H7 (cell line): ENCODE measurements at places on chromosomes 12 and 14. TPM values are rescaled to one million over a fixed set of nuclear protein-coding genes. Genes with fewer than 3 reads are reported as not detected.
A peak's percentile ranks its signal among the peaks of the same experiment; 100 is the strongest.

DNA sequence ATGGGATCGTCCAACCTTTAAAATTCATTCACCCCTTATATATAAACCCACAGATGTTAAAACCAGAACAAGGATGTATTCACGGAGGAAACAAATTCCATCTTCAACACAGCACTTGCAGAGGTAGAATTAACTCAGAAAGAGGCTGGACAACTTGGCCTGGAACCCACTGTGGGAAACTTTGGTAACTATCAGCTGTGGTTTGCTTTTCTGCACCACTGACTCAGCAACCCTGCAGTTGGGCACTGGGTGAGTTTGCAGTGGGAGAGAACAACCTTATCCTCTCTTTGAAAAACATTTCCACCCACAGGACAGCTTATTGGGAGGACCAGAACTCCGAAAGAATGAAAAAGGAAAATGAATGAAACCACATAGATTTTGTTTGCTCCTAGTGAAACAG lies 66.3 kb downstream of the ZNF664 start:
- DNase-seq = no peak

GRCh38 chr12:22641353-22642053 lies 16.5 kb downstream of the ETNK1 start:
- no peak for DNase-seq

DNA sequence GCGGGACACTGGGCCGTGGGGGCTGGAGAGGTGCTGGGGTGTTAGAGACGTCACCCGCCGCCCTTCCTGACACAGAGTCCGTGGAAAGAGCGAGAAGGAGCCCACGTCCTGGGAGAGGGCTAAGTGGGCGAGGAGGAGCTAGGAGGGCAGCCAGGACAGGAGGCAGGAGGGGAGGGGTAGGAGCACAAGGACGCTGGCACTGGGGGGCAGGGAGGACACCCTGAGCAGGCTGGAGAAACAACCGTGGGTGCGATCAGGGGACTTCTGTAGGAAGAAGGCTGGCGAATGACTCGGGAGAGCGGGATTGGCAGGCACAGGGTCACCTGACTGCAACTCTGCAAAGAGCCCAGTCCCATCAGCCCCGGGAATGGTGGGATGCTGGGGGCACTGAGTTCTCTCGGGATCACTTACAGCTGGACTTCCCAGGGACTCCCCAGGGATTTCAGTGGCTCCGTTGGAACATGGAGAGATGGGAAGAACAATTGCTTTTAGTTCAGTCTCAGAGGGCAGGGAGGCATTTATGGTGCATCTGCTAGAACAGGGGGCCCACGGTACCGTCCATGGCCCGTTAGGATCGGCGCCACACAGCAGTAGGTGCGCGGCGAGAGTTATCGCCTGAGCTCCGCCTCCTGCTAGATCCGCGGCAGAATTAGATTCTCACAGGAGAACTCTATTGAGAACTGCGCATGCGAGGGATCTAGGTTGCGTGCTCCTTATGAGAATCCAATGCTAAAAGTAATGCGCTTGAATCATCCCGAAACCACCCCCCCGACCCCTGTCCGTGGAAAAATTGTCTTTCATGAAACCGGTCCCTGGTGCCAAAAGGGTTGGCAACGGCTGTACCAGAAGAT lies 24.3 kb downstream of the UBR7 start:
- DNase-seq = peak; percentile 54

GRCh38 chr12:120376009-120376408 lies 7.0 kb upstream of the MSI1 start:
- no peak for DNase-seq

GRCh38 chr12:12214635-12215131 lies 52.2 kb downstream of the LRP6 start:
- DNase-seq = no peak

GRCh38 chr12:6110006-6110405 lies 14.5 kb downstream of the VWF start:
- no peak for DNase-seq

GRCh38 chr12:89947437-89948270 lies 239.0 kb upstream of the ATP2B1 start:
- no peak for DNase-seq

GRCh38 chr12:23847857-23848256 lies 101.6 kb downstream of the SOX5 start:
- no peak for DNase-seq

GRCh38 chr12:102567031-102567985 lies 86.9 kb upstream of the IGF1 start:
- DNase-seq = no peak

- DNase-seq = no peak
These were observed 34.6 kb downstream of the LMNTD1 start for GRCh38 chr12:25518512-25518911.

DNA sequence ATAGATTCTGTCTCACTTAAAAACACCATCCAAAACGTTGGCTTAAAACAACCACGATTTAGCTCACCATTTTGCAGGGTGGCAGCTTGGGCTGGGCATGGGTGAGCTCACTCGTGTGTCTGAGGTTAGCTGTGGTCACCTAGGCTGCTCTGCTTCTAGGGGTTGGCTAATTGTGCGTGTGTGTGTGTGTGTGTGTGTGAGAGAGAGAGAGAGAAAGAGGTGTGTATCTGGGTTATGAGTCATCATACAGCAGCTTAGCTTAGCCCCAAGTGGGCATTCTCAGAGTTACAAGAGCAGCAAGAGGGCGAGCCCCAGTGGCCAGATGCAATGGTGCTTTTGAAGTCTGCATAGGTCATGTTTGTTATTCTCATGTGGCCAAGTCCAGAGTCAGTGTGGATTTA lies 6.0 kb downstream of the FBXW8 start:
- no peak for DNase-seq

DNA sequence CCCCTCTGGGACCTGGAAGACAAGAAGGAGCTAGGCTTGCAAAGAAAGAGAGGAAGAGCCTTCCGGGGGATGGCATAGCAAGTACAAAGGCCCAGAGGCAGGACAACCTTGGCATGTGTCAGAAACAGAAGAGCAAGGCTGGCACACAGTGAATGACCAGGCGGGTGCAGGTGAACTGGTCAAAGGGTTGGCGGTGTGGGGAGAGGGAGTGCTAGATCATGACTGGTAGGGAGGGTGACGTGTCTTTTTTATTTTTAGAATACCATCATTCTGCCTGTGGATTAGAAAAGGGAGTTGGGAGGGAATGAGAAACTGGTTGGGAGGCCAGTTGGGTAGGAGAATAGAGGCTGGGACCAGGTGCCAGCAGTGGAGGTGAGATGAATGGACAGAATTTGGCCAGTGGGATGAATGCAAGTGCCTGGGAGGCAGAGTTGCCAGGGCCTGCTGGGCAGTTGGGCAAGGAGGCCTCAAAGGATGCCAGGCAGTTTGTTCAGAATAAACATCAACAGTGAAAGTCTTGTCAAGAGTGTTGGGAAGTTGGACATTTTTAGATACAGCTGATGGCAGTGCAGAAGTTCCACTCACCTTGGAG lies 168.3 kb downstream of the CACNA1C start:
- DNase-seq = no peak

- no peak for DNase-seq
These were observed 305.4 kb downstream of the BCL11B start for GRCh38 chr14:98966475-98967162.

- no peak for DNase-seq
These were observed 92.1 kb downstream of the DNAH10 start for GRCh38 chr12:123854232-123854631.

GRCh38 chr14:45247427-45247826 lies 5.6 kb downstream of the MIS18BP1 start:
- DNase-seq = no peak

DNA sequence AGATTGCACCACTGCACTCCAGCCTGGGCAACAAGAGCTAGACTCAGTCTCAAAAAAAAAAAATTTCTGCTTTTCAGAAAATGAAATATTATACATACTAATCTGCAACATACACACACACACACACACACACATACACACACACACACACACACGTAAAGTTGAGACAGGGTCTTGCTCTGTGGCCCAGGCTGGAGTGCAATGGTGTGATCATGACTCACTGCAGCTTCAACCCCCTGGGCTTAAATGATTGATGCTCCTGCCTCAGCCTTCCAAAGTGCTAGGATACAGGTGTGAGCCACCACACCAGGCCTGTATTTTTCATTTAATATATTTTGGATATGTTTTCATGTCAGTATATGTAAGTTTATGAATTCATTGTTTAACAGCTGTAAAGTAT lies 18.8 kb upstream of the WDR20 start:
- DNase-seq = no peak

DNA sequence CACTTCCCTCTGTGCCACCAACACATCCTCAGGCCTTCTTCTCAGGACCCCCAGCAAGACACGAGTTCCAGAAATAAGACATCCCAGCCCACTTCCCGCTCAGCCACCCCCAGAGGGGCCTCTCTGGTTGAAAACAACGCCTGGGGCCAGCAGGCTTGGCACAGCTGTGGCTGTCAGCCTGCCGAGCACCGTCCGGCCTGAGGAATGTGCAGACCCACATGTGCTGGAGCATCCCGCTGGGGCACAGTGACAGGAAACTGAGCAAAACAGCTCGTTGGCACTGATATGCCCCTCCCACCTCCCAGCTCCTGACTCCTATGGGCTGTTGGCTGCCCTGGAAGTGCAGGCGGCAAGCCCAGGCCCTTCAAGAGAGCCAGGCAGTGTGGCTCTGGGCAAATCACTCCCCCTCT lies 1.4 kb downstream of the SYNE3 start:
- peak; percentile 78 for DNase-seq

- no peak for DNase-seq
These were observed 7.0 kb upstream of the TMEM120B start for GRCh38 chr12:121705514-121705913.

- DNase-seq = no peak
These were observed 36.0 kb downstream of the MAP3K9 start for GRCh38 chr14:70773182-70773862.

GRCh38 chr12:112418608-112419296 lies at the start of gene PTPN11:
Gene PTPN11 (plus strand): TSS chr12:112418947. CDS start chr12:112419112, 165 bp downstream.
- DNase-seq = peak; percentile 96

GRCh38 chr12:26118308-26118707 lies 6.5 kb downstream of the BHLHE41 start:
- no peak for DNase-seq

GRCh38 chr12:15679151-15679550 lies 110.0 kb downstream of the EPS8 start:
- DNase-seq = no peak

DNA sequence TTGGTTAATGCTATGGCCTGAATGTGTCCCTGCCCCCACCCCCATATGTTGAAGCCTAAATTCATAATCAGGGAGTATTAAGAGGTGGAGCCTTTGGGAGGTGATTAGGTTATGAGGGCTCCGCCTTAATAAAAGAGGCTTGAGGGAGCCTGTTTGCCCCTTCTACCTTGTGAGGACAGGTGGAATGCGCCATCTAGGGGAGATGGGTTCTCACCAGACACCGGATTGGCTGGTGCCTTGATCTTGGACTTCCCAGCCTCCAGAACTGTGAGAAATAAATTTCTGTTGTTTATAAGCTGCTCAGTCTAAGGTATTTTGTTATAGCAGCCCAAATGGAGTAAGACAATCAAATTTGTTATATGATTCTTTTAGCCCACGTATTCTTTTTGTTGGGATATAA lies 148.3 kb downstream of the PTCSC3 start:
- DNase-seq = peak; percentile 33

- no peak for DNase-seq
These were observed 150.9 kb downstream of the MED13L start for GRCh38 chr12:116126610-116127009.

- DNase-seq = no peak
These were observed 31.7 kb upstream of the NINJ2 start for GRCh38 chr12:694734-695503.

- peak; percentile 10 for DNase-seq
These were observed 251.1 kb upstream of the CAND1 start for GRCh38 chr12:67018105-67018504.

DNA sequence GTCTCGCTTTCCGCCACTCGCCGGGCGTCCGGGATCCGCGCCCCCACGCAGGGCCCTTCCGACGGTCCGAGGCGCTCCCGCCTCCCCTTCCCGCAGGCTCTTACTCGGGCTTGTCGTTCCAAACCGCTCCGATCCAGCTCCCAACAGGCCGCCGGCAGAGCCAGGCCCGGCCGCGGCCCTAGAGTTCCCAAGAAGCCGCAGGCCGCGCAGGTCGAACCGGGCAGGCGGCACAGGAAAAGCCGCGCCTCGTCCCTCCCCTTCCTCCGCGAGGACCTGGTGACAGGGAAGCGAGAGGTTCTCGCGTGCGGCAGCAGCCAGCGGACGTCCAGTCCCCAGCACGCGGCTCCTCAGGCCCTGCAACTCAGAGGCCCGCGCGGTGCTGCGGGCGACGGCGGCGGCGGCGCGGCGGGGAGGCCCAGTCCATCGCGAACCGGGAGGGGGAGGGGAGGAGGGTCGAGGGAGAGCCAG lies 272 bp downstream of the HECTD1 start:
- DNase-seq = peak; percentile 69

GRCh38 chr14:39055786-39056474 lies 47.1 kb downstream of the SEC23A start:
- no peak for DNase-seq

DNA sequence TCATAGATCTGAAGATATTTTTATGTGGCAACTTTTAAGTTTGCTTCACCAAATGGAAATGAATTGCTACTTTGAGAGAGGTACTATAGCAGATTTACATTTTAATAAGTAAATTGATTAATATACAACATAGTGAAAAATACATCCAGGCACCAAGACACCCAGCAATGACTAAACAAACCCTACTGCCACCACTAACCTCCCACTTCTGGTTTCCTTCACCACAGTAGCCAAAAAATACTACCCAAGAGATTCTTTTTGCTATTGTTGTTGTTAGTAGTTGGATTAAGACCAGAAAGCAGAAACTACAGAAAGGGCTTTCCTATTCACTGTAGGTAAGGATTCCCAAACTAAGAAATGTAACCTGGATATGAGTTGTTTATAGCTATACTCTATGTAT lies 54.1 kb downstream of the COCH start:
- no peak for DNase-seq

DNA sequence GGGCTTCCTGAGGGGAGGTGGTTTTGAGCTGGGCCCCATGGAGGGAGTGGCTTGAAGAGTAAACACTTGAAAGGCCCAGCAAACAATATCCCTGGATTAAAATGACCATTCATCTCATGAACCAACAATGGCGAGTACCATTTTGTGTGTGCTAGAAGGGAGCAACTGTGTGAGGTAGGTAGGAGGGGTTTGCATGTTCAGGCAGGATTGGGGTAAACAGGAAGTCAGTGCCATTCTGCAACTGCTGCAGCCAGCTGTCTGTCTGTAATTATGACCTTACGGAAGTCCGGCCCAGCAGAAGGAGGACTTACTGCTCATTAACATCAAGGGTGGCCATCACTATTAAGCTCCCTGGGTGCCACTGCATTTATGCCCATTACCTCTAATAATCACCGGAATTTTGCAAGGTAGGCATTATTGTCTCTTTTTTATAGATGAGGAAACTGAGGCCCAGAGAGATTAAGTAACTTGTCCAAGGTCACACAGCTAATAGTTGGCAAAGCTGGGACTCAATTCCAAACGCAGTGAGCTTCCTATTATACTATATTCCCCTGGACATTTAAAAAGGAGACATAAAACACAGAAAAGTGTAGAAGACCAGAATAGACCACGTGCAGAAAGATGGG lies 16.6 kb upstream of the IFI27L2 start:
- DNase-seq = no peak

The ZBTB25 gene
- total RNA-seq = 3.9 and 7.2 TPM in 2 replicates

The CCDC177 gene
- total RNA-seq = 0.04 and 0.17 TPM in 2 replicates

The DDX11 gene
- 81.4 and 95.9 TPM in 2 replicates for total RNA-seq

The RFX4 gene
- total RNA-seq = 0.83 and 1.1 TPM in 2 replicates

The TRPV4 gene
- total RNA-seq = 1.6 and 4.0 TPM in 2 replicates

The MYF6 gene
- total RNA-seq = 0.11 TPM in 1 of 2 replicates, not detected in the other

The ABCD2 gene
- not detected in 2 replicates for total RNA-seq

The KICS2 gene
- total RNA-seq = 9.7 and 12.5 TPM in 2 replicates

The AICDA gene
- not detected in 2 replicates for total RNA-seq

The VAMP1 gene
- total RNA-seq = 23.9 and 26.8 TPM in 2 replicates

The ARL6IP4 gene
- total RNA-seq = 203 and 220 TPM in 2 replicates

The RNFT2 gene
- 10.8 and 15.4 TPM in 2 replicates for total RNA-seq

The IRAK4 gene
- total RNA-seq = 4.5 and 5.7 TPM in 2 replicates

The CEBPE gene
- 0.44 TPM in 1 of 2 replicates, not detected in the other for total RNA-seq

The NELL2 gene
- 35.7 and 38.8 TPM in 2 replicates for total RNA-seq
